Stimulated activated CD8-positive, alpha-beta memory T cell treated with anti-CD3 and anti-CD28 coated beads, Interleukin-4, amount 100 ng/mL, for 1 hour (primary cell): ENCODE measurements at places on chromosomes 11 and 22.

GRCh38 chr22:29635734-29636357, 32.4 kb downstream of the NF2 start:
- no peak for DNase-seq

DNA sequence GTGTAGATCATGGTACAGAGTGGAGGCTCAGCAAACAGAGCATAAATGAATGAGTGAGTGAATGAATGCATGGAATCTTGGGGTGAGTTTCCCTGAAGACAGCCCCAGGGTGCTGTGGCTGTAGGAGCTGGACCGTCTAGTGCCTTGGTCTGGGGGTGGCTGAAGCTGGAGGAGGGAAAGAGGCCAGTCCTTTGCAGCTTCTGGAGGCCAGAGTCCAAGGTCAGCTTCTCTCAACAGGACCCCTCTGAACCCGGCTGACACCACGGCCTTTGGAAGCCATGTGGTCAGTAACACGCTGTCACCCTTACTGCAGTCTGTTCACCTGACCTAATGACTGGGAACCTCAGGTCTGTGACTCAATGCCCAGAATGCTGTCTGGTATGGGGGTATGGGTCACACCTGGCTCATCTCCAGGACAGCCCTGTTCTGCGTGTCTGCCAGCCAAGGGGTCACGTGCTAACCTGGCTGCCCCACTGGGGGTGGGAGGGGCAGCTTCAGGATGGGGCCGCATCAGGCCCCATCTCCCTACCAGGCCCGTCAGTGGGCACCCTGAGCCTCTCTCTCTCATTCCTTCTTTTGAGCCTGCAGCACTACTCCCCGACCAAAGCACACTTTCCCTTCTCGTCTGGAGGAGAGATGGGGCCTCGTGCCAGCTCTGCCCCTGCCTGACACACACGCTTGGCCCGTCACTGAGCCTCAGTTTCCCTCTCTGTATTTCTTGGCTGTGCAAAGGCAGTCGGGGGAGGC, 24.1 kb upstream of the CHKA start:
- no peak for DNase-seq

GRCh38 chr11:102216433-102217075, 100.7 kb upstream of the BIRC3 start:
- no peak for DNase-seq

GRCh38 chr11:86688398-86689179, 16.2 kb upstream of the ME3 start:
- no peak for DNase-seq
